Dermis blood vessel endothelial cell (primary cell): ENCODE measurements at places on chromosomes 13 and 19.

DNA sequence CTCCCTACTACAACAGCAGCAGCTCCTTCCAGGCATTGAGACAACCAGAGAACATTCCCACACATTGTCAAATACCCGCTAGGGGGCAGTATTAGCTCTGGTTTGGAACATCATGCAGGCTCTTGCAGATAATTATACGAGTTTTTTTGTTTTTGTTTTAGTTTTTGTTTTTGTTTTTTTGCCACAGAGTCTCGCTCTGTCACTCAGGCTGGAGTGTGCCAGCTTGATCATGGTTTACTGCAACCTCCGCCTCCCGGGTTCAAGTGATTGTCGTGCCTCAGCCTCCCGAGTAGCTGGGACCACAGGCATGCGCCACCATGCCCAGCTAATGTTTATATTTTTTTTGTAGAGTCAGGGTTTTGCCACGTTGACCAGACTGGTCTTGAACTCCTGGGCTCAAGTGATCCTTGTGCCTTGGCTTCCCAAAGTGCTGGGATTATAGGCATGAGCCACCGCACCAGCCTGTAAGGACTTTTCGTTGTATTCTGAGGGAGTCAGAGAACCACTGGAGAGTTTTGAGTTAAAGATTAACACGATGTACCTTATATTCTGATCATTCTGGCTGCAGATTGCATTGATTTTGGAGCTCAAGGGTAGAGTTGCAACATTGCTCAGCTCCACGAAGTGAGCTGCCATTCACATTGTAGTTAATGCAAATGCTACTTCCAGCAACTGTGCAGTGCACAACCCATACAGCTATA, 41.7 kb upstream of the CEACAM20 start:
- peak; percentile 91 for DNase-seq

GRCh38 chr13:23687614-23688013, 117.4 kb downstream of the TNFRSF19 start:
- no peak for DNase-seq

DNA sequence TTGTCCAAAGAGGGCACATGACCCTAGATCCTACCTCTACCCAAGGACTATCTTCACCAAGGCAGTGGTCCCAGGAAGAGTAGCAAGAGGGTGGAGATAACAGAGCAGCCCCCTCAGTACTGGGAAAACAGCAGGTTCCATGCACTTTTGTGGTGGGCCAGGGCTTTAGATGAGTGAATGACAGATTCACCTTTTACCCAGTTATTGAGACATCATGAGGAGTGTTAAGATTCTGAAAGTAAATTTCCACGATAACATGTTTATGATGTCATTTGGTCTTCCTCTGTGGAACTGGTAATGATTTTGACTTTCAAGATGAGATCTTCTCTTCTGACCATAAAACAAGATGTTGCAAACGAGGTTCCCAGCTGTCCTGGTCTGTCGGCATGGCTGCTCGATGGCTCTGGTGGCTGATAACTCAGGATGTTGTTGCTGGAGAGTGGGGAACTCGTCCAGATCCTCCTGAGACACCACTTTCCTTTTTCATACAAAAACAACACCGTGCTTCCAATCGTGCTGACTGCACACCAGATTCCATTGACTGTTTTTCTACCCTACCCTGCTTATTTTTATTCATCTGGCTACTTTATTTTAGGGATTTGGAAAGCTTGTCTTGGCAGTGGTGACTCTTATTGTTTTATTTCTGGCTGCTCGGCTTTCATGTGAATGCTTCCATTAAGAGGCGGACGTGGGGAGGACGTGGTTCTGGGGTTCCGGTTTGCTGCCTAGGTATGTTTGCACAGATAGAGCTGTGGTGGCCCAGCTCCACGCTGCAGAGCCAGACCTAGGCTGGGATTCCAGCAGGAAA, 88.5 kb downstream of the LRCH1 start:
- DNase-seq, result peak; percentile 87

GRCh38 chr13:66940113-66940512, 290.0 kb downstream of the PCDH9 start:
- DNase-seq, result peak; percentile 61

DNA sequence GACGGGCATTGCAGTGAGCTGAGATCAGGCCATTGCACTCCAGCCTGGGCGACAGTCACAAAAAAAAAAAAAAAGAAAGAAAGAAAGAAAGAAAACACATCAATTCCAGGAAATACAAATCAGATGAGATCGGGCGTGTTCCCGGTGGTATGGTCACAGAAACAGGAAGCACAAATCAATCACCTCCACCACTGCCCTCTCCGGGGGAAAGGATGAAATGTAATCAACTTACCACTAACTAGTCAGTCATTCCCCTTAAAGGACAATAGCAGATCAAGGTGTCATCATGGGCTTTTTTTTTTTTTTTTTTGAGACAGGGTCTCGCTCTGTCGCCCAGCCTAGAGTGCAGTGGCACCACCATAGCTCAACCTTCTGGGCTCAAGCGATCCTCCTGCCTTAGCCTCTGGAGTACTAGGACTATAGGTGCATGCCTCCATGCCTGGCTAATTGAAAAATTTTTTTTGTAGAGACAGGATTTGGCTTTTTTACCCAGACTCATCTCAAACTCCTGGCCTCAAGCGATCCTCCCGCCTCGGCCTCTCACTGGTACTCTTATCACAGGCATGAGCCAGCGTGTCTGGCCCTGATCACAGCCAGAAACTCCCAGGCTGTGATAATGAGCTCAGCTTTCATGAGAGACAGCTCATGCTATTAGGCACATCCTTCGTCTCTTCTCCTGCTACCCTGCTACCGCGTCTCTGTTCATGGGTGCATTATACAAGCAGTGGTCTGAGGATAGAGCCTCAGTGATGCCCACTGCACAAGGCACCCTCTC, 6.8 kb upstream of the DPRX start:
- peak; percentile 50 for DNase-seq

DNA sequence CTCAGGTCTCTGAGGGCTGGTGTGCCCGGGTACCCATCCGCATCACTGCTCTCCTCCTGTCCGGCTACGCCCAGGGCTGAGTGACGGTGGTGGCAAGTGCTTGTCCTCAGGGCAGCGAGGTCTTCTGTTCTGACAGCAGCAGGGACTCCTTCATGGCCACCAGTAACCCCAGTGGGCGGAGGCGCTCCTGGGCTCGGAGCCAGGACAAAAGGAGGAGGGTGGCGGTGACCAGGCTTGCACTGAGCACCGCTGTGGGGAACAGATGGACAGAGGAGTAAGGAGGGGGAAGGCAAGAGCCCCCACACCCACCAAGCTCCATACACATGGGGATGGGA, 5.8 kb downstream of the CD320 start:
- no peak for DNase-seq

GRCh38 chr13:106344342-106344741, 191.1 kb downstream of the EFNB2 start:
- no peak for DNase-seq

DNA sequence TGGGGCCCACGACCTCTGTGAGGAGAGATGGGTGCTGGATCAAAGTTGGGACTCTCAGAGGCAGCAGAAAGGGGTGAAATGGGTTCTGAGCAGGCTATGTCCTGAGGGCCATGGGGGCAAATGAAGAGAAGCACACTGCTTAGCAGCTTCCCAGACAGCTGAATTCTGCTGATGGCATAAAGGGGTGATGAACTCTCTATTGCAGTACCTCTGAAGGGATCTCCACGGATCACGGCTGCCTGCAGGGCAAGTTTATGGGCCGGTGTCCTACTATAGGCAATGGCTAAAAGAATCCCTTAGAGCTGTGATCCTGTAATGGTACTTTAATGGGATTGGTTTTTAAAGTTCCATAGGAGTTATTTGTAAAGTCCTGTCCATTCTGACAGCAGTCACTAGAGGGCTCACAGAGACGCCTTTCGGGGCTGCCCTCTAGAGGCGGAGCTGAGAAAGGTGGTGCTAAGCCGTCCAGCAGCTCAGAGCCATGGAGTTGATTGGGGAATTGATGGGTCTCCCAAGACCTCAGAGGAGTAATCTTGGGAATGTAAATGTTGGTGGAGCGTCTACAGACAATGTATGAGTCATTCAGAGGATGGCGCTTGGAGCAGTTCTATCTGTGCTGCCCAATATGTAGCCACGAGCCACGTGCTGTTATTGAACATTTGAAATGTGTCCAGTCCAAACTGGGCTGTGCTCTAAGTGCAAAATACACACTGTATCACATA, 287.3 kb downstream of the COG6 start:
- DNase-seq, result peak; percentile 88
